ENCODE measurements at places on chromosomes 12 and 14.

- DNase-seq, result no peak
These were observed 56.6 kb downstream of the CALM1 start for GRCh38 chr14:90453401-90453951.

GRCh38 chr12:55024575-55024974, 4.8 kb downstream of the NEUROD4 start:
- no peak for DNase-seq

GRCh38 chr14:35515916-35516315, 18.0 kb upstream of the INSM2 start:
- no peak for DNase-seq

- peak; percentile 60 for DNase-seq
These were observed 5.8 kb upstream of the SLC48A1 start for GRCh38 chr12:47767216-47767724.

DNA sequence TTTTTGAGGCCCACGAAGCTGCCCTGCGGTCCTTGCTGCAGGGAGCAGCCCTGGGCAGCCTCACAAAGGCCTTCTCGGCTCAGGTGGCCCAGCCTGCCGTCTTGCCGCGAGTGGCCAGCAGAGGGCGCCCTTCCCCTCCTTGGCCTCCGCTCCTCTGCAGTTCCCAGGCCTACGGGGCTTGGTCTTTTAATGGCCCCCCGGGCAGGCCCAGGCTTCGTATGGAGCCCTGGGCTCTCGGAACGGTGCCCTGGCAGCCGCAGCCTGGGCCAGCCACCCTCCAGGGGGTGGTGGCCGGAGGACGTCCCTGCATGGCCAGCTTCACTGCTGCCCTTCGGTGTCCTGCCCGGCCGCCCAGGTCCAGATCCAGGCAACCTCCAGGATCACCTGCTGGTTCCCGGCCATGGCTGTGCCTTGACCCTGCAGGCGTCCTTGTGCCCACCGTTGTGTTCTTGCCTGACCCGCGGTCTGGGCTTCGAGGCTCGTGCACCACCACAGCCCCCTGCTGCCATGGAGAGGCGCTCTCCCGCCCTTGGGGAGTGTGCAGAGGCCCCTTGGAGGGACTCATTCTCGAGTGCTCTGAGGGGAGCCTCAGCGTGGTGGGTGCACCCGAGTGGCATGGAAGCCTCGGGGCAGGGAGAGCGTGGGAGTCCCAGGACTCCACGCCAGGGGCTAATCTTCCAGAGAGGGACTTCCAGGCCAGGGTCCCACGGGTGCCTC, 9.4 kb downstream of the ASPG start:
- peak; percentile 64 for DNase-seq

GRCh38 chr12:81874166-81874565, 115.0 kb upstream of the PPFIA2 start:
- no peak for DNase-seq

DNA sequence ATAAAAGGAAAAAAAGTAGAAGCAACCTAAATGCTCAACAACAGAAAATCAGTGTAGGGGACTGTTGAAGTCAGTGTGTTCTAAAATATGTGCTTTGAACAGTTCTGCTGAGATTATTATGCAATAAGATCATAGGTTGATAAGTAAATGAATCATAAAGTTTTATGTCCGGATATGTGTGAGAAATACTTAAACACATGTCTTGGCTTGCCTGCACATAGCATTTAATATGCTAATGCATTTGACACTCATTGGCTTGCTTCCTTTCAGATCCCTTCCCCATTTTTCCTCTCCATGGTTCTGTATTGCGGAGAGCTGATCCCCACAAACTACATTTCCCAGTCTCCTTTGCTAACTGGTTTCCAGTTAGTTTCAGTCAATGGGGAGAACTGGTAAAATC, 573.8 kb upstream of the TBX3 start:
- no peak for DNase-seq

GRCh38 chr12:113170926-113171325, 14.4 kb downstream of the DDX54 start:
- DNase-seq, result no peak

- no peak for DNase-seq
These were observed 49.8 kb downstream of the PLEKHG3 start for GRCh38 chr14:64753999-64754398.

- no peak for DNase-seq
These were observed 50.0 kb upstream of the STON2 start for GRCh38 chr14:81450100-81450531.

- no peak for DNase-seq
These were observed 179.0 kb upstream of the IGF1 start for GRCh38 chr12:102659200-102659911.

- DNase-seq, result no peak
These were observed 15.0 kb downstream of the CCDC85C start for GRCh38 chr14:99589031-99589441.

DNA sequence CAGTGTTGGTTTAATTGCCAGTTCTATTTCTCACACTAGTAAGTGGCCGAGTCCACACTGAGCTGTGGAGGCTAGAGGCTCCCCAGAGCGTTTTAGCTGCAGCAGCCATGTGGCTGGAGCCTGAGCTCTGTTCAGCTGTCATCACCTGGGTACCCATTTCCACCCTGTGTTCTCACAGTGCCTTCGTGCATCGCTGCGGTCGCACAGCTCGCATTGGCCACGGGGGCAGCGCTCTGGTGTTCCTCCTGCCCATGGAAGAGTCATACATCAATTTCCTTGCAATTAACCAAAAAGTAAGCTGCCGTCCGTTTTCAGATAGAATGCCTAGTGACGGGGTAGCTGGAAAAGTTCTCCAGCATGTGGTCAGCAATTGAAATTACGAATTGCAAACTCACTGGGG, 15.7 kb downstream of the DDX55 start:
- no peak for DNase-seq

DNA sequence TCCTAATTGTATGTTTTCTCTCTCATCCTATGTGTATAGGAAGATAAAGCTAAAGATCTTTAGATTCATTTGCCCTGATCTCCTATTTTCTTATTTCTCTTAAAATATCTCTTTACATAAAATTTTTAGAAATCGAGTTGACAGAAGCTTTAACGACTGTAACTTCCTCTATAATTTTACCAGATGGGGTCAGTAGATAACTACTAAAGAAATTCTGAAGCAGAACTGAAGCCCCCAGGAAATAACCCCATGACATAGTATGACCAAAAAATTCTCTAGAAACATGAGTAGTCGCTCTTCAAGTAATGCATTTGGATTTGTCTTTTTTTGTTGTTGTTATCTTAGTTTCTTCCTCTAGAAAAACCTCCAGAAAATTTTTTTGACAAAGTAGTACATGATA, 288.0 kb downstream of the ERC1 start:
- DNase-seq, result no peak

GRCh38 chr14:54712465-54713200, 145.7 kb downstream of the SAMD4A start:
- DNase-seq, result no peak

- DNase-seq, result no peak
These were observed 6.6 kb downstream of the FOXG1 start for GRCh38 chr14:28773176-28773575.

DNA sequence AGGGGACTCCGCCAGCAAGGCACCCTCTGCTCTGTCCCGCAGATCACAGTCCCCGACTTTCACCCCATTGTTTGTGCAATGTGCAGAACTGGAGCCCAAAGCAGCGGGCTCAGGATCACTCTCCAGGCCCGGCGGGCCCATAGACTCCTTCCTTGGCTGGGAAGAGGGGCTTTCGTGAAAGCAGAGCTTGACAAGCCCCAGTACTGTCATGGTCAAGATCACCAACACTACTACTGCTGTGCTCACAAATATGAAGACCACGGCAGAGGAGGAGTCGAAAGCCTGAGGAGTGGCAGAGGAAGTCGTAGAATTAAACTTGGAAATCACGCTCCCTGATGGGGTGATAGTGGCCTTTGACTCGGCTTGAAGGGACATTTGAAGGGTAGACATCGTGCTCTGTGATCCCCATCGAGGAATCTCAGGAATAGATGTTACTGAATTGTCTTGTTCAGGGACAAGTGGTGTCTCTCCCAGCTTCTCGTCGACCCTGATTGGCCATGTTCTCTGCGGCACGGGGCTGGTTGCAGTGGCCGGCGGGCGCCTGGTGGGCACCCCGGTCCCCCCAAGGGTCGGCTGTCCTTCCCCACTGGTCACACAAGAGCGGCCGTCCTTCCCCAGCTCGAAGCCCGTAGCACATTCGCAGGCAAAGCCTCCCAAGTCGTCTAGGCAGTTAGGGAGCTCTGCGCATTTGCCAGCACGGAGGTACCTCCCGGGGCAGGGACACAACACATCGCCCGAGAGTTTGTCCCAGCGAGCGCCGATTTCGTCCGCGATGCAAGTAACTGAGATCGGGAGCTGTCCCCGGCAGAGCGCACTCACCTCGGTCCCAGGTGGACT, 1.1 kb downstream of the CLEC14A start:
- no peak for DNase-seq

DNA sequence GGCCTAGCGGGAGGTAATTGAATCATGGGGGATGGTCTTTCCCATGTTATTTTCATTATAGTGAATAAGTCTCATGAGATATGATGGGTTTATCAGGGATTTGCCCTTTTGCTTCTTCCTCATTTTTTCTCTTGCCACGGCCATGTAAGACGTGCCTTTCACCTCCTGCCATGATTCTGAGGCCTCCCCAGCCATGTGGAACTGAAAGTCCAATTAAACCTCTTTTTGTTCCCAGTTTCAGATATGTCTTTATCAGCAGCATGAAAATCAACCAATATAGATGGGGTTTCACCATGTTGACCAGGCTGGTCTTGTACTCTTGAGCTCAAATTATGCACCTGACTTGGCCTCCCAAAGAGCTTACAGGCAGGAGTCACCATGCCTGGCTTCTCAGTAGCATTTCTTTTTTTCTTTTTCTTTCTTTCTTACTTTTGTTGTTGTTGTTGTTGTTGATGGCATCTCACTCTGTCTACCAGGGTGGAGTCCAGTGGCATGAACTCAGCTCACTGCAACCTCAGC, 33.2 kb downstream of the TSPAN19 start:
- no peak for DNase-seq

- DNase-seq, result no peak
These were observed 35.0 kb upstream of the PLEK2 start for GRCh38 chr14:67447033-67447381.

GRCh38 chr12:118778077-118778476, 203.3 kb upstream of the SRRM4 start:
- no peak for DNase-seq

DNA sequence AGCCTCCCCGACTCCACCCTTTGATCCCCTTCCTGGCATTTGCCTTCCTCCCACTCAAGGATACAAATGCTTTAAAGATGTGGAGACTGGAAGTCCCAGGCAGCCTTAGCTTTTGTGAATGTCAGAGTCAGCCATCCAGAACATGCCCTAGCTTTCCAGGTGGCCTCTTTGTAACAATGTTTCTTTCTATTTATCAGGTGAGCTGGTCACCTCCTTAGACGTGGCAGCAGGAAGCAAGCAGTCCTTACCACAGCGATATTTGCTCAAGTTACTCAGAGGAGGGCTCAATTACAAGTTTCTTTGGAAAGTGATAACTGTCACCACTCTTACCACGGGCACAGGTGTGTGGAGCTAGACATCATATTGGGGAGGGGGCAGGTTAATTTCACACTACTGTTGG, 4.9 kb downstream of the GALNT6 start:
- DNase-seq, result no peak

DNA sequence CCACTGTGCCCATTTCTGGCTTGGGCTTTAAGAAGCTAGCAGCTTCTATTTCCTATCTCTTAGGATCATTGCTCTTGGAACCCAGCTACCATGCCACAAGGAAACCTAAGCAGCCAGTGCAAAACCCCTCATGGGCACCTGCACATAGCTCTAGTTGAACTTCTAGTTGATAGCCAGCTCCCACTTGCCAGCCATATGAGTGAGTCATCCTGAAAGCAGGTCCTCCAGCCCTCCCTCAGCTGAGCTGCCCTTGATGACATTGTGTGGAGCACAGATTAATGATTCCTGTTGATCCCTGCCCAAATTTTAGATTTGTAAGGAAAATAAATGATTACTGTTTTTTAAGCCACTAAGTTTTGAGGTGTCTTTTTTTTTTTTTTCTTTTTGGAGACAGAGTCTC, 234.2 kb upstream of the FBXO33 start:
- no peak for DNase-seq

- no peak for DNase-seq
These were observed 8.4 kb upstream of the ARHGAP5 start for GRCh38 chr14:32068708-32069107.

GRCh38 chr14:80024417-80024816, 186.9 kb downstream of the DIO2 start:
- DNase-seq, result no peak

GRCh38 chr12:78143717-78144116, 313.0 kb downstream of the NAV3 start:
- DNase-seq, result no peak

- DNase-seq, result no peak
These were observed 33.4 kb downstream of the KITLG start for GRCh38 chr12:88546853-88547252.

- DNase-seq, result no peak
These were observed 101.5 kb downstream of the SMOC1 start for GRCh38 chr14:69980457-69981425.

DNA sequence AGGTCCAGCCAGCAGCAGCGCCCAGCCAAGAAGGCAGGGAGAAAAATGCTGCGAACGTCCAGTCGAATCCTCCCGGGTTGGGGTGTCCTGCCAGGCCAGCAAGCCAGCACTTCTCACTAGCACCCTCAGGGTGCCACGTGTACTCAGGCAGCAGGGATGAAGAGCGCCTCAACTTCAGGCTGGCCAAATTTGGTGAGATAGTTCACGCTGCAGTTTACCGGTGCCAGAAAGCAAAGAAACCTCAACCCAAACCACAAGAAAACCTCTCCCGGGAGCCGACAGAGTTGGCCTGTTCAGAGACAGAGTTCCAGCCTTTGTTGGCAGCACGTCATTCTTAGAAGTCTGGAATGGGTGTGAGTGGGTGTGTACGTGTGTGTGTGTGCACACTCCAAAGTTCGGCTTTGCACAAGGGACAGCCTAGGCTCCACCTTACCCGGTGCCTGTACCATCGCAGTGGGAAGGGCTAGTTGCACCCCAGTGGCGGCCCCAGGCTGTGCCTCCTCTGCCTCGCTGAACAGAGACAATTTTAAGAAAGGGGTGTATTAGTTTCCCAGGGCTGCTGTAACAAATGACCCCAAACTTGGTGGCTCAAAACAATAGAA, 42.1 kb downstream of the ELK3 start:
- no peak for DNase-seq

GRCh38 chr14:53888535-53889386, 67.9 kb downstream of the BMP4 start:
- DNase-seq, result no peak

GRCh38 chr14:87260460-87260859, 732.5 kb downstream of the GALC start:
- no peak for DNase-seq

Data from stimulated activated CD8-positive, alpha-beta memory T cell treated with anti-CD3 and anti-CD28 coated beads, Interleukin-4, amount 100 ng/mL, for 24 hours (primary cell).